ENCODE measurements at places on chromosomes 6 and 20.

DNA sequence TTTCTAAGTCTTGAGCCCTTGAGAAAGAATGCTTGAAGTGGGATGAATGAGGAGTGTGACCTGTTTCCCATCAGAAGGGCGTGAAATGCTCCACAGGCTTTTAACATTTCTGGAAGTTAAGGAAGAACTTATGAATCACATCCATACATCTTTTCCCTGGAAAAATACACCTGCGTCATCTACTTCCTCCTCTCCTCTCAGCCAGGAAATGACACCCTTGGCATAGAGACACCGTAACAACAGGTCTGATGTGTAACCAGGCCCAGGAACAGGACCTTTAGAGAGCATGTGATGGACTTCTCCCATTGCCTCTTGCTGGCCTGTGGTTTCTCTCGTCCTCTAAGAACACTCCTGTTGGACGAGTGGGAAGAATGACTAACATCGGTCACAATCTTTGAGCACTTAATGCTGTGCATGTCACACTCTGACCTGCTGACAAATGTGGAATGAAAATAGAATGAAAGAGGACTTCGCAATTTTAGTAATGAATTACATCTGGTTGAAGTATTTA is 28.5 kb upstream of the CITED2 start:
- peak; percentile 34 for DNase-seq

DNA sequence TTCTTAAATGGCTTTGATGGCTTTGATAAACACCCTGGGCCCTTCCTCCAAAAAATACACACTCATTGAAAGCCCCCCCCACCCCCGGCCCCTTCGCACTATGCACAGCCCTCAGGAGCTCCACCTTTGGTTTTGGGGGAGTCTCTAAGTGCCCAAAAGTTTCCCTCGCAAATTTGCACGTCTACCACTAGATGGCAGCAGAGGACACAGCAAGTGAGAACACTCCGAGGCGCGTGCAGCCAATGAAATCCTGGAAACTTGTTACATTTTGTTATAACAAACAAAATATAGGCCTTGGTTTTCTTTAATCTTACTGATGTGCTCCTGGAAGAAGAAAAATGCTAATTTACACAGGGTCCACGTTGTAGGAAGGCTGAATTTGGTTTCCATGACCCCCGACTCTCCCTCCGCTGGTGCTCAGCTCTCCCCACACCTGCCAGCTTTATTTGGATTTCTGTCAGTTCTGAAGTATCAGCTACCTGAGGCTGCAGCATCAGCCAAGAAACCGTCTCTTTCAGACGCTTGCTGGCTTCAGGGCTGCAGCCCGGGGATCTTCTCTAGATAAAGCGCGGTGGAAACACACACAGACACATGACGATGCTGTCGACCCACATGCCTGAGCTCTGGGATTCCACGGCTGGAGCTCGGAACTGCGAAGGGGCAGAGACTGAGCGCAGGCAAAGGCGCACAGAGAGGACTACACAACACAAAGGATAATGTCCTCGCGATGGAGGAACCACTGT is 148.3 kb upstream of the RPS6KA2 start:
- DNase-seq: peak; percentile 92

- DNase-seq: no peak
These were observed 436.9 kb downstream of the HTR1B start for GRCh38 chr6:77026341-77026740.

- DNase-seq: no peak
These were observed 19.2 kb downstream of the PSMG4 start for GRCh38 chr6:3277851-3278416.

- DNase-seq: peak; percentile 84
These were observed 181.9 kb downstream of the TMEM200A start for GRCh38 chr6:130547723-130548122.

GRCh38 chr20:53699906-53700305 is 106.3 kb upstream of the ZNF217 start:
- DNase-seq: no peak

DNA sequence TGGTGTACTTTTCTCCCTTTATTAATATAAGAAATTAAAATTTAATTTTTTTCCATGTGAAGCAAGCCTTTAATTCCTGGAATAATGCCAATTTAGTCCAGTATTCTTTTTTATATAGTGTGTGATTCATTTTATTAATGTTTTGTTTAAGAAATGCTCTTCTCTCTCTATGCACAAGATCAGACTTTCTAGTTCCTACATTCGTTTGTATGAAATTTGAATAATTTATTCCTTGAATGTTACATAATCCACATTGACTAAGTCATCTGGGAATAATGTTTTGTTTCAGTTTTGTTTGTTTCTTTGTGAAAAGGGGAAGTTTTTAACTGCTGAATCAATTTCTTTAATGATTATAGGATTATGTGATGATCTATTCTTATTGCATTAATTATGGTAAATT is 181.4 kb upstream of the ID4 start:
- DNase-seq: no peak

DNA sequence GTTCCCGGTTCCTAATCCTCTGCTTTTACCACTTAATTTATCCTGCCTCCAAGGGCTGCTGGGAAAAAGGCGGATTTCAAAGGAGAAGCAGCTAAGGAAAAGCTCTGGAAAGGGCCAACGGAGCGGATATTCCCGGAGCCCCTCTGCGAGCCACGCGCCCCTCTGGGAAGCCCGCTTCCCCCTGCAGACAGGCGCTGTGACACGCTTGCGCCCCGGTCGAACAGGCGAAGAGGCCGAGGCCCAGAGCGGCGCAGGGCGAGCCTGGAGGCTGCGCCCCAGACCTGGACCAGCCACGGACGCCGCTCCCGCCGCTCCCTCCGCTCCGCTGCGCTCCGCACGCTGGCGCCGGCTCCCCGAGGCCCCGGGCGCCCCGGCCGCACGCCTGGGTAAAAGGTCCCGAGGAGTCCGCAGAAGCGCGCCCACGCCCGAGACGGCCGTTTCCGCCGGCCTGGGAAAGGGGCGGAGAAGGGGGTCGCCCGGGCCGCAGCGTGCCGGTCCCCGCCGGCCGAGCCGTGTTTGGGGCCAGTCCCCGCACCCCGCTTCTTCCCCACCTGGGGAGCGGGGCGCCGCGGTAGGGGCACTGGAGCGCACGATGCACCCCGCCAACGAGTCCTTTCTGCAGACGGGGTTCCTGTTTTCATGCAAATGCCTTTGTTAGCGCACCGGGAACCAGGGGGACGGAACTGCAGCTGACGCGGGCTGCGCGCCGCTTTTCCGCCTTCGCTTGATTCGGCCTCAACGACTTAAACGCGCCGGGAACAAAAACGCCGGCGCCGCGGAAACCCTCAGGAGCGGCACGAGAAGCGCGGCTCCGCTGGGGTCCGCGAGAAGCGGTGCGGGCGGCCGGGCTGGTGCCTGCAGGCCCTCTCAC is 91.9 kb upstream of the SIRPA start:
- peak; percentile 71 for DNase-seq

DNA sequence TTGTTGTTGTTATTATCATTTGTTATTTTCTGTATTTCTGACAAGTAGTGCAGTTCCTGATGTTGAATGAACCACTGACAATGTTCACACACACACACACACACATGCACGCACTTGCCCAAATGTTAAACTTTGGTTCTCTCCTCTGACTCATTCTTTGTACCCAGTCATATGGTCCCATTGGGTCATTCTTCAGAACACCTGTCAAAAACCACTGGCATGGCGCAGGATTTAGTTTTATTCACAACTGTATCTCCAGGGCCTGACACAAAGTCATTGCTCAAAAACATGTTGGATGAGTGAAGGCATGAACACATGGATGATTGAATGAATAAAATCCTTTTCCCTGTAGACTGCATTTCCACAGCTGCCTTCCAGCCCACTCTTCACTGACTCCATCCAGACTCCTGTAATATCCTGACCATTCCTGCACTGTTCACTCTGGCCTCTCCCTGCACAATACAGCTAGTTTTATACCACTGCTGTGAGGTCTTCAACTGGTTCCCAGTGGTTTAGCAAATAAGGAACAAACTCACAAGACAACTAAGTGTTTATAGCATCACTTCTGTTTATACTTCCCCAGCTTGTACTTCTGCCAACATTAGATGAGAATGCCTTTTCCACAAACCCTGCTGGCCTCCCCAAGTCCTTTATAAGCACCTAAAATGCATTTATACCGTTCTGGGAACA is 6.9 kb upstream of the CST11 start:
- DNase-seq: no peak

GRCh38 chr6:148557796-148558321 is 189.0 kb upstream of the UST start:
- no peak for DNase-seq

GRCh38 chr6:64290867-64291266 is 655.3 kb downstream of the PHF3 start:
- DNase-seq: no peak

DNA sequence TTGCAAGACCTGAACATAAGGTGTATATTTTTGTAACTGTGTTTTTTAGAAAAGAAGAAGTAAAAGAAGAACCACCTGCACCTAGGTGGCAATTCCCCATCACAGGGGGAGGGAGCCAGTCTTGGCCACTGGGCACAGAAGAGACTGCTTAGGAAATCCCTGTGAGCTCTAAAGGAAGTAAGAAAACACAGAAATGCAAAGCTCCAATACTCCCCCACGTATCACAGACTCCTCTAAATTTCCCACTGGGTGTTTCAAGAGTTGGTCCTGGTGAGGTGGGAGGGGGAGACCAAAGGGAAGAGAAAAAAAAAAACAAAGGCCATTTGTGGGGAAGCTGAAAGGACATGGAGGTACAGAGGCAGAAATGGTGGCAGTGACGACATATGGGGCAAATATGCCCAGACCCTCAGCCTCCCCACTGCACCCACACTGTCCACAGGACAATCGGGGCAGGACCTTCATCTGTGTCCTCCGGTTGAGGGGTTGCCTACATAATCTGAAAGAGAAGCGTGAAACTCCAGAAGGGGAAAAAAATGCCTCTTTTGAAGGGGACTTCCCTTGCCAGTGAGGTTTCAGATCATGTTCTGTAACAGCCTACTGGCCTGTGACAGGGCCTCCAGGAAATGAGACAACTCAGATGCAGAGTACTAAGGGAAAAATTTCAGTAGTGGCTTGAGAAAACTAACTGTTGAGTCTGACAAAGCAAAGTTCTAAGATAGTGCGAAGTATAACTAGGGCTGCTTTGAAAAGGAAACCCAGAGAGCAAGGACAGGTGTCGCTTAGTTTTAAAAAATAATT is 226.2 kb upstream of the MARCKS start:
- DNase-seq: peak; percentile 36

DNA sequence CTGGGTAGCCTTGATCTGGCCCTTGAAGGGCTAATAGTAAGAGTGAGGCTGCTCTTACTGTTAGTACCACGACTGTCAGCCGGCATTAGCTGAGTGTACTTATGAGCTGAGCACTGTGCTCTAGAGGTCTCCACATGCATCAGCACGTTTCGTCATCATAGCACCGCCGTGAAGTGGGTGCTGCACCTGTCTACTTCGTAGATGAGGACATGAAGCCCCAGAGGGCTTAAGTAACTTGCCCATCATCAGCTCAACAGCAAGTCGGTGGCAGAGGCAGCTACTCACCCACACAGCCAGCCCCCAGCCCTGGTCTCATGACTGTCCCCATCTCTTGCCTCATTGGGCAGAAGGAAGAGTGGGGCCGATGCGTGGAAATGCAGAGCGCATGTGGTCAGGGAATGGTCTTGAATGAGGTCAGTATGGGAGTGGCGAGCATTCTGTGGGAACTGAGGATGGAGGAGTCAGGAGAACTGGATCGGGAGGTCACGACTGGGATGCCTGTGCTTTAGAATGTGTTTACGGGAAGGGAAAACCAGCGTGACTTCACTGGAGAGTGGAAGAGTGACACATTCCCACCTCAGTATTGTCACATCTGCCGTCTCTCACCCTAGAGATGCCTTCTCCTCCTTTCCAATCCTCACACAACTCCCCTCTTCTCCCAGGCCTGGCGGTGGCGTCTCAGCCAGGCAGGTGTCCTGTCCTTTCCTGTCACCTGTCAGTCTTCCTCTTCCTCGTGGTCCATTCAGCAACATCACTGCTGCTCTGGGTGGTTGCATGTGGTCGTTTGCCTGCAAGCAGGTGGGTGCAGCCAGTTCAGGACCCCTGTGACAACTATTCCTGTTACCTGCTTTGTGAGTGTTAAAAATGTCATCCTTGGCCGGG is 6.0 kb downstream of the SYTL3 start:
- DNase-seq: peak; percentile 32

GRCh38 chr6:111562246-111562645 is 43.4 kb downstream of the TRAF3IP2 start:
- no peak for DNase-seq

DNA sequence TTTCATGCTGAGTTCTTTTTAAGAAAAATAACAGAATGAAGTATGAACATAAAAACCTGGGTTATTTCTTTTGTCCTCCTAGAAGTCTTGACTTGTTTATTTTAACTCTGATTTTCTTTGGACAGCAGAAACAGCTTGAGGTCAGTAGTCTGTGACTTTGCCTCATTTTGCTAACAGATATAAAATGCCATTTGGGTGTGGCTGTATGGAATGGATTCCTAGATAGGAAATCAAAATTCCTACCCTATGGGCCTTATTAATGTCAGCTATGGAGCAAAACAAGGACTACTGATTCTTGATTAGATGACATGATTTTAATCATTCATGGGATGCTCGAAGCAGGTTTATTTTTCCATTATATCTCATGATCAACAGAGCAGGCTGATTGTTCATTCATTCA is 46.8 kb upstream of the TENT5A start:
- no peak for DNase-seq

DNA sequence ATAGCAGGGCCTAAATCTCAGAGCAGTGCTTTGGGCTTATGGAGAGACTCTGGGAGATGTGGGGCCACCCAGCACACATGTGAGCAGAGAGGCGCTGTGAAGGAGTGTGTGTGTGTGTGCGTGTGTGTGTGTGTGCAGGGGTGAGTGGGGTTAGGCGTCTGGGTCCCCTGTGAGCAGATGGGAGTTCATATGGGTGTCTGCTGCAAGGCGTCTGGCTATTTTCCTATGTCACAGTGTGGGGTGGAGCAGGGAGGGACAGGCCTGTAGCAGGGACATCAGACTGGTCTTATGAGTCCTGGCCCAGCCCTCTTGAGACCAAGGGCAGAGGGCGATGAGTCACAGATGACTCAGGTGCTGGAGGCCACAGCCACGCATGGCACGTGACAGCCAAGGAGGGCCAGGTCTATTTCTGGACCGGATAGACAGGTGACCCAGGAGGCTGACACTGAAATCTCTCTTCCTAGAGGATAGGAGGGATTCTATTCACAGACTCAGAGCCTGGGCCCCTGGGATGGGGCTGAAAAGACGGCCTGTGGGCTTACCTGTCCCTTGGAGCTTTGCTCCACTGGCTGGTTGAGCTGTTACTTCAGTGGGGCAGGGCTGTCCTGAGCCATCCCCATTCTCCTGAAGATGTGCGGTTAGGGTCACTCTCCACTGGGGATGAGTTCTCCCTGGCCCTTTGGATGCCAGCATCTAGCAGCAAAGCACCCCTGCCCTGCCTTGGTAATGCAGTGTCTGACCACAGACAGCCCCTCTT is 28.9 kb downstream of the VEGFA start:
- DNase-seq: no peak

- peak; percentile 46 for DNase-seq
These were observed 60.7 kb downstream of the TNFAIP3 start for GRCh38 chr6:137927777-137928218.

All from tongue (tissue), 3 donors.